ENCODE measurements at places on chromosomes 1 and 21.

- no peak for DNase-seq
These were observed 5.4 kb downstream of the KRTAP10-12 start for GRCh38 chr21:44702111-44702972.

DNA sequence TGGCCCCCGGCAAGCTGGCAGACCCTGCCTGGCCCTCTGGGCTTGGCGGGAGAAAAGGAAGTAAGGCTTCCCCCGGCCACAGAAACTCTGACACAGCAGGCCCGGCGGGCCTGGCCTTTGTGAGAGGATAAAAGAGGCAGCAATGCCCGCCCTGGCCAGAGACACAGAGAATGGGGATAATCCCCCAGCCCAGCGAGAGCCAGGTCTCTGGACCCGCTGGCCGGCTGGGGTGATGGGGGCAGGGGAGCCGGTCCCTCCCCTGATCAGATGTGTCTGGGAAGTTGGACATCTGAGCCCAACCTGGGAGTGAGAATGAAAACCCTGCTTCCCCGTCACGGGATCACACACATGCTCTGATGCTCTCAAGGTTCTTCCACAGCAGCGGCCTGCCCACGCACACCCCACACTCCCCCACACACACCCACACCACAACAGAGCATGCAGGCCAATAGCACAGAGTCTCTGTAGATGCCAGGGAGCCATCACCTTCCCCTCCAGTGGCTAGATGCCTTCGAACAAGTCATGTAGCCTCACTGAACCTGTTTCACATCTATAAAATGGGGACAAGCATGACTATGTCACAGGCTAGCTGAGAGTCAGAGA lies 4.2 kb downstream of the RSPO1 start:
- DNase-seq, result no peak

DNA sequence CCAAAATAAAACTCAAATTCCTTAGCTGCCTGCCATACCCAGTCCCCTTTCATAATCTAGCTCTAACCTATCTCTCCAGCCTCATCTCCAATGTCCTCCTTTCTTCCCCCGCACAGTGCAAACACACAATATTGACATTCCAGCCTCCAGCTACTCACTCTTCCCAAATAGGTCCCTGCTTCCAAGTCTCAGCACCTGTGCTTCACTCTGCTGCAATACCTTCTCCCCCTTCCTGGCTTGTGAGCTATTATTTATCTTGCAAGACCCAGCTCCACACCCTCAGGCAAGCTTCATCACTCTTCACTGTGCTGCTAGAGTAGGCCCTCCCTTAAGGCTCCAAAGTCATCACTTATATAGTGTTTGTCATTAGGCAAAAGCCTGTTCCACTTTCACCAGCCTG lies 9.7 kb downstream of the PLPP3 start:
- DNase-seq, result no peak

DNA sequence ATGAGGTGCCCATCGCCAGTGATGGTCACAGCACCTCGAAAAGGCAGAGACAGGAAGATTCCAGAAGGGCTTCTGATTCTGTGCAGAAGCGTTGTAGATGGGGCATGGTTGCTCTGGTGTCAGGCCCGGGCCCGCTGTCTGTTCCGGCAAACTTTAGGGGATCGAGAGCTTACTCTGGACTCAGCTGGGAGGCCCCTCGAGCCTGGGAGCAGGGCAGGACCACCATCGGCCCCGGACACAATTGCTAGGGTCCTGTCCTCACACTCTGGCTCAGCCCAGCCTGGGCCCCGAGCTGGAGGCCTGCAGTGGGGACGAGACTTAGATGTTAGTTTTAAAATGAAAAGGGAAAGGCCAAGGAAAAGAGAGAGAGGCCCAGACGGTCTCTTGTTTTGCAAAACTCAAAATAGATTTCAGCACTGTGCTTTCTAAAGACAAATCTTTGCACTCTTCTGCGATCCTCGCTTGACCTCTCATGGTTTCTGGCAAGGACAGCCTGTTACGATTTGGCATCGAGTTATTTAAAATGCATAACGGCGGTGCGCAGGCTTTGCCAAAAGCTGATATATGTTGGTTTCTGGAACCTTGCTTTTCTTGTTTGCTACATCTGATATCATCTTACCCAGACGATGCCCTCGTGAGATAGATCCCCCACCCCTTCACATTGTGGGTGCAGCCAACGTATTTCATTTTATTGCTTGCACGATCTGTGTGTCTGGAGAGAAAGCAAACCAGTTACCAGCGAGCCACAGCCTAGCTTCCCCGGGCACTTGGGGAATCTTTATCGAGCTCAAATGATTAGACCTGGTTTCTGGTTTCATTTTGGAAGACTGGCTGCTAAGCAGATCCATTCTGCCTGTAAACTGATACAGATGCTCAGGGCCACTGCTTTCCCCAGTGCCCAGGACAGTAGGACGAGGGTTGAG lies 58.0 kb downstream of the PRDM16 start:
- no peak for DNase-seq

DNA sequence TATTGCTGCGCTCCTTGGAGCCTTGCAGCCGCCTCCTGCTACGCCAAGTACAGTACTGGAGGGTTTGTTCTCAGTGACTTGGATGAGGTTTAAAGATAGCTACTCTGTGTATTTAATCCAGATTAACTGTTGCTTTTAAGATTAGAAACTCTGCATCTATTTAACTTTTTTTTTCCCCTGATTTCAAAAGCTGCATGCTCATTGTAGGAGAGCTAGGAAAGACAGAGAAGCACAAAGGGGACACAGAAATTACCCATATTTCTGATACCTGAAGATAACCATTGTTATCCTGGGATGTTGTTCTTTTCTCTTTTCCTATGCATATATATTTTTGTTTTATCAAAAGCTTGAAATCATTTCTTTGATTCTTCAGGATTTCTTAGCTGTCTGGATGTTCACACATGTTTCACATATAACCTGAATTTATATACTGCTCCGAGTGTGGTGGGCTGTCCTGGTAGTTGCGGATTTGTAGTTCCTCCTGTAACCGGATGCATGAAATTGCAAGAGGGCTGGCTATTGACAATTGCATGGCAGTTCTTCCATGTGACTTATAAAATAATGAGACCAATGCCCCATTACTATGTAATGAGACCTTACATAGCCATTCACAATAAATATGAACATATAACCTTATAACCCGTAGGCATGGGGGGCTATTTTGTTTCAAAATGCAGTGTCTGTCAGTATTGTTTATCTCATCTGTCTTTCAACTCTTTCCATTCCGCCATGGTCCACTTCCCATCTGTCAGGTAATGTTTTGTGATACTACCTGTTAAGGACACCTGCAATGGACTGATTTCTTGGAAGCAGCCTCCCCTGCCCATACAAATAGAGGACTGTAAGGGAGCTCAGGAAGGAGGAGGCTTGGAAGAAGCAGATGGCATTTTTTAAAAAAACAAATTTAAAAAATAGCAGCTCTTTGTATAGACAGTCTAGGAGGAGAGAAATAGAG lies 1.4 kb downstream of the RAVER2 start:
- no peak for DNase-seq

- DNase-seq, result no peak
These were observed 29.4 kb upstream of the EPS8L3 start for GRCh38 chr1:109793089-109793485.

GRCh38 chr1:182556279-182556678 lies 32.8 kb downstream of the RNASEL start:
- no peak for DNase-seq

- no peak for DNase-seq
These were observed 389.7 kb downstream of the LMO4 start for GRCh38 chr1:87718241-87718950.

DNA sequence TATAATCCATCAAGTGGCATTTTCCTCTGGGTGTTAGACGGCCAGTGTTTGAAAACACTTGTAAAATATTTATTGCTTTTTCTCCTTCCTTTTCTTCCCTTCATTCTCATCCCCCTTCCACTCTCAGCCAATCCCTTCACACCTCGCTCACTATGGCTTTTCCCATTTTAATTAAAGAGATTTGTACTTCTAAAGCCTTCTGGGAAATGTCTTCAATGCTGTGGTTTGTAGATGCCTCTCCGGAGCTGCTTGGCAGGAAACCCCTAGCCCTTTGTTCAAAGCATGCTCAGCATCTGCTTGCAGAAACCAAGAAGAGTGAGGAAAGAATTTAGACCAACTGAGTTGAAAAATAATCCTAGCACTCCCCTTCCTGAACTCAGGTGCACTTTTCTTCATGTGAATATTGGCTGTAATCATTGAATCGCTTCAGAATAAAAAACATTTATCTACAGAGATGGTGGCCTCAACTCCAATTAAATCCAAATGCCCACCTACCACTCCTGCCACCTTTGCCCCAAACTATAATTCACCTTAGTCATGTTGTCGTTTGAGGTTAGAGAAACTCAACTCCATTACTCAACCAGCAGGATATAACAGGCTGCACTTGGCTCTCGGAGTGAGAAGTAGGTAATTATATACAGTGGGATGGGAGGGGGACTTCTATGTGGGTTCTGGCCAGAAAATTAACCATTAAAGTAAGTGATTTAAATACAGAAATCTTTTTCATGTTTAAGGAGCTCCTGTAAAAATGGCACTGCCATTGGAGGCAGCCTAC lies 659.4 kb upstream of the CAMK1G start:
- no peak for DNase-seq

DNA sequence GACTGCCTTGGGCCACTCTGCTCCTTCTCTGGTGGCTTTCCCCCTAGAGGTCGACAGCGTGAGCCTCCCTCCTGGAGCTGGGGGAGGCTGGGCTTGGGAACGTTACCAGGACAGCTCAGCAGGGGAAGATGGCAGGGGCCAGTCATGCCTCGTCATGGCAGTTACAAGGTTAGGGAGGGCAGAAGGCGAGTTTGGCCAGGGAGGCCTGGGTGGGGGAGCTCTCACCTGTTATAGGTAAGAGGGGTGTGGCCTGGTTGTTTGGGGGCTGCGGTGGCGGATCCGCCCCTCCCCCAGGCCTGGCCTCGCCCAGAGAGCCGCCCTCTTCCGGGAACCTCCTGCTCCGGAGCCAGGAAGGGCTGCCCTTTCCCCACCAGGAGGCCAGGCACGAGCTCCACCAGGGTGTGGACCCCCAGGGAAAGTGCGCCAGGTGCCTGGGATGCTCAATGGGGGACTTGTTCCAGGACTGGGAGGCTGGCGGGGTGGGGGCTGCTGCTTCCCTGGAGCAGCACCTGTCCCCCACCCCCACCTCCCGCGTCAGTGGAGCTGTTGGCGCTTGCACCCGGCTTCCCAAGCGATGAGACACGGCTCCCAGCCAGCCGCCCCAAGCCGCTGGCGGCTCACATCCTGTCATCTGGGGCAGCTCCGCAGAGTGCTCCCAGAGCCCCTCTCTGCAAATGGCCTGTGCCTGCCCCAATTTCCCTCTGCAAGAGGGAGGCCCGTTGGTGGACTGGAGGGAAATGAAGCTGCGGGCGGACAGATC lies 23.6 kb upstream of the PKP1 start:
- no peak for DNase-seq
